ENCODE measurements at places on chromosomes 6 and 20.

DNA sequence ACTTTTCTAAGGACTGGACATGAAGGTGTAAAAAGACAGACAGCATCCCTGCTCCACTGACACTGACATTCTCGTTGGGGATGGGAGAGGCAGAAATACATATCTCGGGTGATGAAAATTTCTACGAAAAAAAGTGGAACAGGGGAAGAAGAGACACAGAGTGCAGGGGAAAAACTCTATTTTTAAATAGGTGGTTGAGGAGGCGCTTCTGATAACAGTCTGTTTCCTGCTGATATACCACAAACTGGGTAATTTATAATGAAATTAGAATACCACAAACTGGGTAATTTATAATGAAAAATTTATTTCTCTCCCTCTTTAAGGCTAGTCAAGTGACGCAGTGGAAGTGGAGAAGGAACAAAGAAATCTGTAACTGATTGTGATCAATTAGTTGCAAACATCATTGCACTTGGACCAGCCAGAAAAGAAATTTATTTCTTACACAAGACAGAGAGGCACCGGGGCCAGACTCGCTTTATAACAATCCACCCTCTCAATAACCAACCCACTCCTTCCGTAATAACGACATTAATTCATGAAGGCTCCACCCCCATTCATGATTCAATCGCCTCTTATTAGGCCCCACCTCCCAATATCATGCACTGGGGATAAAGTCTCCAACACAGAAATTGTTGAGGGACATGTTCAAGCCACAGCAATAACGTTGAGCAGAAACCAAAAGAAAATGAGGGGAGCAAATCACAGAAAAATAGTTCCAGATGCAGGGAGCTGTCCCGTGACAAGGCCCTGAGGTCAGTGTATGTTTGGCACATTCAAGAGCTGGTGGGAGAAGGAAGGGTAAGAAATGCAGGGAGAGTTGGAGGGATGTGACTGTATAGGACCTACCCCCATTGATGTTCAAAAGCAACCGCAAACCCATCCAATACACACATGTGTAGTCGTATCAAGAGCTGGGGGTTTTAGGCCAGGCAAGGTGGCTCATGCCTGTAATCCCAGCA lies 6.6 kb upstream of the SRSF6 start:
- DNase-seq, result no peak

- DNase-seq, result peak; percentile 27
Measured at GRCh38 chr6:130417951-130418350, 52.1 kb downstream of the TMEM200A start.

DNA sequence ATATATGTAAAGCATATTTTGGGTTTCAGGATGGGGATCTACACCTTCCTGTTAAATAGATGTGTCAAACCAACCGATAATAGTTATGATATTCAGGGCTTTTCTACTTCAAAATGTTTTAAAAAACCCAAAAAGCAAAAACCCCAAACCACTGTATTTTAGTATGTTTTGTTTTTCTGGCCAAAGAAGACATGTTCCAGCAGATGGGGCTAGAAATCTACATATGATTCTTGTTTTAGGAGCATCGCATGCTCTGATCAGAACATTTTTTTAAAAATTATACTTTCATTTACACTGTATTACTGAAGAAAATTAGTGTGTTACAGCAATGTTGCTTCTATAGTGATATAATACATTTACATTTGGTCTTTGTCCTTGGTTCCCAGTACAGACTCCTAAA lies 11.0 kb downstream of the RMND1 start:
- peak; percentile 42 for DNase-seq

DNA sequence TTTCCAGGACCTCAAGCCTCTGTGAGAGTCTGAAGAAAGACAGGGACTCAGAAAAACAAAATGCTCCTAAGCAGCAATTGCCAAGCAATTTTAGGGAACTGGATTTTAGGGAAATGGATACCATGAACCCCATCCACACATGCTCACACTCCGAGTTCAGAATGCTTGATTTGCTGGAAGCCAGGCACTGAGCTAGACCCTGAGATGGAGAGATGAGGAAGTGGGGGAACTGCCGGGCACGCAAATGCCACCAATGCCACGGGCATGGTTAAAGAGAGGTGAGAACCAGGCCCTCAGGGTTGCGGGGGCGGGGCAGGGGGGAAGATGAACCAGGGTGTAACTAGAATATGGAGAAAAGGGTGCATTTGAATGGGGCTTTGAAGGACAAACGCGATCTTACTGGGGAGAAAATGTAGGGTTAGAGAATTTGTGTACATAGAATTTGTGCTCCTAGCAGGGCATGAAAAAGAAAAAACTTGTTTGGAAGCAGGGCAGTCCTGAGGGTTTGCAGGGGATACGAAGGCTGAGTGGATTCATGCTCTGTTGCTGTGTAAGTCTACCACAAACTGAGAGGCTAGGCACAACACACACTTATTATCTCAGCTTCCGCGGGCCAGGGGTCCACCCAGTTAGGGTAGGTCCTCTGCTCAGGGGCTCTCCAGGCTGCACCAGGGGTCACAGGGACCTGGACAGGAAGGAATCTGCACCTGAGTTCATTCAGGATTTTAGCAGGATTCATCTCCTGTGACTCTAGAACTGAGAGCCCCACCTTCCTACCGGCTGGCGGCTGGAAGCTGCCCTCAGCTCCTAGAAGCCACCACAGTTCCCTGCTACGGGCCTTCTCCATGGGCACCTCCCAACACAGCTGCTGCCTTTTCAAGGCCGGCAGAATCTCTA lies 108.0 kb downstream of the SNX5 start:
- DNase-seq, result no peak

DNA sequence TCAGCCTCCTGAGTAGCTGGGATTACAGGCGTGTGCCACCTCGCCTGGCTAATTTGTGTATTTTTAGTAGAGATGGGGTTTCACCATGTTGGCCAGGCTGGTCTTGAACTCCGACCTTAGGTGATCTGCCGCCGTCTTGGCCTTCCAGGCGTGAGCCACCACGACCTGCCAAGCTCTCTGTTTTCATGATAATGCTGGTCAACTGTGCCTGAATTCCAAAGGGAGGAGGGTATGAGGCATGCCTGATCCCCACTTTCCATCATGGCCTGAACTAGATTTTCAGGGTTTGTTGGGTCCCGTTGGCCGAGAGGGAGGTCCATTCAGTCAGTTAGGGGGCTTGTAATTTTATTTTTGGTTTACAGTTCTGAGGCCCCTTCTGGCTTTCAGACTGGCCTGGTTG lies 28.0 kb upstream of the ANGPT4 start:
- no peak for DNase-seq

- peak; percentile 54 for DNase-seq
Measured at GRCh38 chr20:32516583-32517517, 68.3 kb downstream of the NOL4L start.

- DNase-seq, result peak; percentile 18
Measured at GRCh38 chr20:24580006-24580405, 110.6 kb downstream of the SYNDIG1 start.

GRCh38 chr6:17031961-17032360 lies 69.9 kb upstream of the STMND1 start:
- no peak for DNase-seq

DNA sequence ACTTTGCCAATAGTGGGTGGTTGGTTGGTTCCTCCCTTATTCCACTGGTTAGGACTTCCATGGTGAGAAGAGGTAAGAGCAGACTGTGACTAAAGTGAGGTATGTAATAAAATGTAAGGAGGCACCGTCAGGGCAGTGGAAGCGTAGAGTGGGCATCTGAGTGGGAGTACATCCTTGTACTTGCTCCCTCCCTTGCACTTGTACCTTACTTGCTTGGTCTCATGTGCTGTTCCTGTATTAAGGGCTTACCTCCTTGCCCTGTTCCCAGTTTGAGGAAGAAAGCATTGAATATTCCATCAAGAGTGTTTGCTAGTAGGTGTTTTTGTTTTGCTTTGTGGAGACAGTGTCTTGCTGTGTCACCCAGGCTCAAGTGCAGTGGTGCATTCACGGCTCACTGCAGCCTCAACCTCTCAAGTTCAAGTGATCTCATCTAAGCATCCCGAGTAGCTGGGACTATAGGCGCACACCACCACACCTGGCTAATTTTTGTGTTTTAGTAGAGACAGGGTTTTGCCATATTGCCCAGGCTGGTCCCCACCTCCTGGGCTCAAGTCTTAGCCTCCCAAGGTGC lies 25.5 kb downstream of the AMD1 start:
- DNase-seq, result no peak

- no peak for DNase-seq
Measured at GRCh38 chr6:29749308-29749662, 26.1 kb downstream of the HLA-F start.

DNA sequence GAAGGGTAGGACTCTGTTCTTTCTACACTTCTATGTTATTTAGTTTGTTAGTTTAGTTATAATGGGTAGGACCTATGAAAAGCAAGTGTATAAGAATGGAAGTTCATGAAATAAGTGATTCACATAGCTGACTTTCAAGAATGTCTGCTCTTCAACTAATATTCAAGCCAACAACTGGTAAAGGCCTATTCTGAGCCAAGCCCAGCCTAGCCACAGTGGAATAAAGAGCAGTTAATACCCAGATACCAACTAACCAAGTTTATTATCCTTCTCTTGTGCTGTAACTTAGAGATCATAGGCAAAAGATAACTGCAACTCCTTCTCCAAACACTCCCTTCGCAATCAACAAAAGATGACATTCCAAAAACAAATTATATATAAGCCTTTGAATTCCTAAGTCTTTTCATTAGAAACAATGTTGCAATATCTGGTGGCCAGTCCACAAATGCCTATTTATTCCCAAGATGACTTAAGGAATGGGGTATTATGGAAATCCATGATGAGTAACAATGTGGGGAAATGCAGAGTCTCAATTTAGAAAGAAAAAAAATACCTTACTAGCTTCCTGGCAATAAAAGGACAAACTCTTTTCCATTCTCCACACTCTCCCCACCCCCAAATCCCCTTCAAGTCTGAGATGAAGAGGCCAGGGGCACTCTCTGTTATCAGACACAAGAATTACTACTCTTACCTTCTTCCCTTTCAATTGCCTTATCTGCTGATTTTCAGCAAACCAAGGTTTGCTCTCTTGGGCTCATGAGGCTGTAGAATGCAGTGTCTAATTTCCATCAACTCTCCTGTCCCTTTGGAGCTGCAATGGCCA lies 27.4 kb downstream of the BTBD9 start:
- DNase-seq, result peak; percentile 73

GRCh38 chr6:108380876-108381275 lies 86.0 kb downstream of the AFG1L start:
- no peak for DNase-seq
